Renal cortex interstitium (tissue), 15 donors: ENCODE measurements at places on chromosomes 5 and 9. TPM values are rescaled to one million over a fixed set of nuclear protein-coding genes. Genes with fewer than 3 reads are reported as not detected.

DNA sequence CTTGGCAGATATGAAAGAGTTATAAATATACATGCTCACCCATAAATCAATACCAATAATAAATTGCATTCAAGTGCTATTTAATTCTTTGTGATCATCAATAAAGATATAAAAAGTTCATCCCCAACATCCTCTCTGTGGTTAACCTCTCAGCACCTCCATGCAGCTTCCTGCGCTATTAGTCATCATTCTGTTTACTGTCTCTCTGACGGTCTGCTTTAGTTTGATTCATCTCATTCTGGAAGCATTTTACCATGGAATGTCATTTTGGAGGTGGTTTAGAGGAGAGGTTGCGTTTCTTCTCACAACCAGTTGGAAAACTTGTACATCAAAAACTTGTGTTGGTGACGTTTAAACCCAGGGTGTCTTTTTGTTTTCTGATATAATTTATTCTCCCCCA is 486.6 kb downstream of the BRINP1 start:
- DNase-seq: no peak

GRCh38 chr5:36373527-36374086 is 71.9 kb upstream of the RANBP3L start:
- DNase-seq: no peak

- DNase-seq: no peak
These were observed 355.3 kb upstream of the KCNN2 start for GRCh38 chr5:114006582-114006981.

DNA sequence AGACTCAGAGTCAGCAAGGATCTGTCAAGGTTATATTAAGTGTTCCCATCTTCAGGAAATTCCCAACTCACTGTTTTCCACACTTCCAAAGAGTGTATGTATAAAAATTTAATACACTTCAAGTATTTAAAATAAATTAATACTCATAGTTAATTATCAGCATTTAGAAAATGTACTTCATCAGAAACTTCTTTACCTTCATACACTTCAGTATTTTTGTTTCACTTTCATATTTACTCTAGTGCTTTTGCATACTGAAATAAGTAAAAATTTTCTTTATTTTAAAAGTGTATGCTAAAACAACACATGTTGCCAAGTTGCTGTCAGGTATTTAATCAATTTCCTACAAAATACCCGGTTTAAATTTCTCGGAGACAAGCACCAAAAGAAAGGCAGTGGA is 16.5 kb downstream of the RICTOR start:
- DNase-seq: no peak

DNA sequence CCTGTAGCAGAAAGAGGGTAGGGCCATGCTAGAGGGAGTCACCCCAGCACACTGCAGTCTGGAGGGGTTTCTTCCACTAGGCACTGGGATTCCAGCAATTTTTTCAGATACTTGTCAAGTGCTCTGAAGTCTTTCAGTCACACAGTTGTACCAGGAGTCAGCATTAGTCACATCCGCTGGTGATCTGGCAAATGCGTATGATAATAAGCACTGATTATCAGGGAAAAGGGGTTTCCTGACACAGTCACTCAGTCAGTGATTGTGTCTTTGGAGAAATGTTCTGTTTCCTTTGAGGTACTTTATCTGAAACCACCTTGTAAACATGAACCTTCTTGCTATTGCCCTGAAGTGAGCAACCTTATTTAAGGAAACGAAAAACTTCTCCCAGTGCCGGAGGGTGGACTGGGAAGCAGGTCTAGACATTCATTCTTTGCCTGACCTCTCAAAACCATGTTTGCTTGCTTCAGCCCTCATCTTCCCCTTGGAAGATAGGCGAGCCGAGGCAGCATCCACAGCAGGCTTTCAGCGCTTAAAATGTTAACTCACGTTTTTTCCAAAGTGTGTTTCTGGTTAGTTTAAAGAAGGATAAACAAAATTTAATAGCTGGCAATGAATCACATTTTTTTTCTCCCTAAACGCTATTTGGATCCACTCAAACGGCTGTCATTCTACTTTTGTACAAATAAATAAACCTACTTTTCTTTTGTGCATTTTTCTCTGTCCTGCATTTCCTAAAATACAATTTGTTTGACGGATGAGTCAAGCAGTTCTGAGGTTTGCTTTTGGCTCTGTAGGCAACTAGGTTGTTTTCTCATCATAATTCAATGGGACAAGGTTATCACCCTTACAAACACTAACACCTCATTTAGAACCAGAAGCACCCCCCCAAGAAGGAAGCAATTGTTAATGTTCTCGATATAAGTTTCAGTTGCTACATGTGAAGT is 77.7 kb downstream of the FOXD1 start:
- DNase-seq: no peak

DNA sequence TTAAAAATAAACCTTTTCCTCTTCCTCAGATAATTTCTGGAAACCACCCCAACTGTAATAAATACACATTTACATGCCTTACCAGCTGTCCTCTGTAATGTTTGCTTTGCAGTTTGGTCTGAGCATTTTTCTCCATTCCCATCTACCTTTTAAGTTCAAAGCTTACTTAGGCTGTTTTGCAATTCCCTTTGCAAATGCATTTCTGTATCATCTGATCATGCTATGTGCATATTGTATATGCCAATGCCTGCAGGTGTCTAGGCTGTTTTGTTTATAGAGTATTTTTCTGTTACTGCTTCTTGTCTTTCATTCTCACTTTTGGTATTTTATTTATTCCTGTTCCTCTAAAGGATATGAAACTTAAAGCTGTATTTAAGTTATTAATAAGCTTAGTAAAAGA is 86.3 kb downstream of the SLC44A1 start:
- DNase-seq: no peak

GRCh38 chr9:128553728-128554127 is 1.3 kb downstream of the SPTAN1 start:
- DNase-seq: no peak

DNA sequence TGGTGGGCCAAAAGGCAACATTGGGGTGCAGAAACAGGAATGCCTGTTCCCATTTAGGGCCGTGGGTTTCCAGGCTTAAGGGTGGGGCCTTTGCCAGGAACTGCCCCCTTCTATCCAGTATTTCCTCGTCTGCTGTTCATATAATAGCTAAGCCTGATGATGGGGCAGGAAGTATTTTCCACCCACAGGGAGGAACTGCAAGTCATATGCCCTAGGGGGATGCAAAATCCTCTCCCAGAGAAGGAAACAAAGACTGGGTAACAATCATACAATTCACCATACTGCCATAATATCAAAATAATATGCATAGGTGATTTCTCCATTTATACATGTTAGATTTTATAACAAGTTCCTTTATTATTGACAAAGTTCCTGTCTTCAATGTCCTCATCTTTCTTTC is 20.5 kb upstream of the RPS23 start:
- DNase-seq: no peak

GRCh38 chr9:123218831-123219230 is 49.6 kb downstream of the STRBP start:
- no peak for DNase-seq

IL4 gene
- not detected for polyA plus RNA-seq

BAAT gene
- 0.32 TPM for polyA plus RNA-seq

EIF4E1B gene
- polyA plus RNA-seq: 0.09 TPM

CDC20B gene
- polyA plus RNA-seq: 0.40 TPM

MLANA gene
- polyA plus RNA-seq: 1.0 TPM
